ENCODE measurements at places on chromosomes 4 and X.
A peak's percentile ranks its signal among the peaks of the same experiment; 100 is the strongest.

DNA sequence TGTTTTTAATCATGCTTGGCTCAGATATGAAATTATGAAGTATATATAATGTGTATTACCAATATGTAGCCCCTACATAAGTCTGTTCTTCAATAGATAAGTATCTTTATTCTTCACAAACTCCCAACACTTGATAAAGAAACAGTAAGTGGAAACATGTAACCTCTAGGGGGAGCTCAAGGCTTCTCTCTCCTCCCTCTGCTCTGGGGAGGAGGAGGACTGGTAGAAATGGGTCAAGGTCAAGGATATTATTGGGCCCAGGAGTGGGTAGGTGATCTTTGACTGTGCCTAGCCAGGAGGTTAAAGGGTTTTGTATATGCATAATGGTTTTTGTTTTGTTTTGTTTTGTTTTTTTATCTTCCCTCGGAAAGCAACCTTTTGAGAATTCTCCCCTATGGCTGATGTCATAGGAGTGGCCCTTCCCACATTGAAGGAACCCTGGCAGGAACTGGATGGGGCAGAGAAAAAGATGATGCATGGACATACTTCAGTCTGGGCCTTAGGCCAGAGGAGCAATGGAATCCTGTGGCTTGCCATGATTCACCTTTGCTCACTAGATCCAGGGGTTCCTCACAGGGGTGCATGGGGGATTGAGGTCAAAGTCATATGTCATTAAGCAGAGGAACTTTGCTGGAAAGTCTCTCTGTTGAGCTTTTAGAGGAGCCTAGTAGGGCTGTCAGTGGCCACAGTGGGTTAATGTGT is 460.3 kb downstream of the MID1IP1 start:
- peak; percentile 2 for DNase-seq

DNA sequence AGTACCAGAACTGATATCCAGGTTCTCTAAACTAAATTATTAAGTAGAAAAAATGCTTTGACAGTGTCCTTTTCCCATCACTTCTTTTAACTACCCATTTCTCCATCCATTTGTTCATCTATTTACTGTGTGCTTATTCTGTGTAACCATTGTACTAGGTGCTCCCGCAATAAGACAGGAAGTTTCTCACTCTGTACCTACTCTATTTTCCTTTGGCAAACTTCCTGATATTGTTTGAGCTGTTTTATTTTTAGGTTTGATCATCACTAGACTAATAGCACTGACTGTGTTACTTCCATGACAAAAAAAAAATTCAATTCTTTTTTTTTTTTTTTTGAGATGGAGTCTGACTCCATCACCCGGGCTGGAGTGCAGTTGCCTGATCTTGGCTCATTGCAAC is 102.5 kb upstream of the CASK start:
- DNase-seq, result no peak

- DNase-seq, result no peak
Measured at GRCh38 chr4:20046179-20046578, 205.5 kb upstream of the SLIT2 start.

DNA sequence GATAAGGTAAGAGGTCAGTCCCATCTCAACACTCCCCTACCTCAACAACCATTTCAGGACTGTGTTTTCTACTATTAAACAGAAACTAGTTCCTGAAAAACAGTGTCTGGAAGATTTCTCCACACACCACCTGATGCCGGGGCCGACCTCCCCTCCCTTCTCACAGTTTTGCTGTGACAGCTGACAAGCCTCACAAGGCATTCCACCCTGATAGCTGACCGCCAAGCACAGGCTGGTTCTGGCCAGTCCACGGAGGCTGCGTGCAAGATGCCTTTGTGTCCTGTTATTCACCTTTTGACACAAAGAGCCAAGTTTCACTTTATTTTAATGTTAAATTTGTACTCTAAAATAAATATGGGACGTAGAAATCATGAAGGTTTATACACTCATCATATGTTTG is 758.6 kb downstream of the PDHA2 start:
- DNase-seq, result no peak

DNA sequence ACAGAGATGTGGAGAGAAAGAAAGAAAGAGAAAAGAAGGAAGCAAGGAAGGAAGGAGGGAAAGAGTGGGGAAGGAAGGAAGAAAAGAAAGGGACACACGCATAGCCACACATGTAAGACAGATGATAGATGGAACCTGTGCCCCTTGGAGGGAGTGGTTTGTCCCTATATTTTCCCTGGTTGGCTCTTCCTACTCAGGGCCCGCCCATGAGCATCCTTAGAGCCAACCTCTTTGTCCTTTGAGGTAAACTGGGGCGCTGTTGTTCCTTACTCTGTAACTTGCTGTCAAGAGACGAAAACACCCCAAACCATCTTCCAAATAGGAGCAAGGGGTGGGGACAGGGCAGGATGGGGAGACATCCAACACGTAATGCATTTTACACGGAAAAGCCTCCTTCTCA is 220.9 kb downstream of the MAML3 start:
- DNase-seq, result no peak

DNA sequence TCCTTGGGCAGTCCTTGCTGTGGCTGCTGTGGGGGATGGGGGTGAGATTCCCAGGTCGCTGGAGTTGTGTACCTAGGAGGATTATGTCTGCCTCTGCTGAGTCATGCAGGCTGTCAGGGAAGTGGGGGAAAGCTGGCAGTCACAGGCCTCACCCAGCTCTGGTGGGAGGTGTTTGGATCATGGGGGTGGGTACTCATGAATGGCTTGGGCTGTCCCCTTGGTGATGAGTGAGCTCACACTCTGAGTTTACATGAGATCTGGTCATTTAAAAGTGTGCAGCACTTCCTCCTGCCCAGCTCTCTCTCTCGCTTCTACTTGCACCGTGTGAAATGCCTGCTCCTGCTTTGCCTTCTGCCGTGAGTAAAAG is 24.6 kb upstream of the PDLIM3 start:
- DNase-seq, result no peak

DNA sequence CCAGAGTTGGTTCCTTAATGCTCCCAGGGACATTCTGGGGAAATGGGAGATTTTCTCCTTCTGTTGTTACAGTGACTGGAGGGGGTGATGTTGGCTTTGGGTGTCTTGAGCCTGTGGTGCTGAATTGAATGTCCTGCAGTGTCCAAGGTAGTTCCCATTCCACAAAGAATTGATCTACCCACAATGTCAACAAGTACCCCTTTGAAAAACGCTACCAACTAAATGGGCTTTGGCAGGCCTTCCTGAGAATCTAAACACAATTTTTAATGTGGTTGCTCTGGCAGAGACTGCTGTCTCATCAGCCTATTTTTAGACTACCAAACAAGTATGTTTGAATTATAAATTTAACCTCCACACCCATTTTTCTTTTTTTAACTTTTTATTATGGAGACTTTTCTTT is 69.4 kb downstream of the CCKAR start:
- DNase-seq, result no peak

DNA sequence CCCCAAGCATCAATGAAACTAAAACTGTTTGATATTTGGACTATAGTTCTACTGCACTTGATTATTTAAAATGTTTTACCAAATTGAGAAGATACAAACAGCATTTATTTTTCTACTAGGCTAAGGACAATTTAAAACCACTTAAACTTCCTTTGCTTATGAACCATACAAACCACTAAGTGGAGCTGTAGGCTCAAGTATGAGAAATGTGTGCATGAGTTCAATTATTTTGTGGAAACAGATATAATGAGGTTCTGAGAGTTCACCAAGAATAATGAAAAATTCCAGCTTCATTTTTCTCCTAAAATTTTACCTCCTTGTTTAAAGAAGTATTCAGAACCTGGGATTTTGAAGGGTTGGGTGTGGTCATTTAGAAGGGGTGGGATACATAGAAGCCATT is 63.1 kb downstream of the SERPINA7 start:
- no peak for DNase-seq

DNA sequence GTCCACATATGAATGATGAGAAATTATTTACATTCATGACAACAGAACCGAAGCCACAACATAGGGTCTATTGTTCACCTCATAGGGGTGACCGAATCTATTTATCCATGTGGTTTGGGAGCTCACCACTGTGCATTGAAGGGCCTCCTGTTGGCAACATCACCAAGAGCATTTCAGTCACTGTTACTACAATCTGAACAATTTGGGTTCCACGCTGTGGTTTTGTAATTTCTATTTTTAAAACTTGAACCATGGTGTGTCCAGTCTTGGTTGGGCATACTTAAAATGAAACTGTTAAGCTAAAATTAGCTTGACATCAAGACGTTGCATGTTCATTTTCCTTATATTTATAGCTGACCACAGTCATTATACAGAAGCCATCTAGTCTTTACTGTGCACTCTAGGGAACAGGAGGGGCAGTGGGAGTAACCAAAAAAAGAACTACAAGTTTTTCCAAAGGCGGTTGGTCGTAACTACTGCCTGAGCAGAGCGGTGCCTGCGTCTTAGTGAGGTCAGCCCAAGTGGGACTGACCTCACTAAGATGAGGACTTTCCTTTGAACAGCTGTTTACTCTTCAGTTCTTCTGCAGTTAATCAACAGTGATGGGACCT is 192.1 kb downstream of the SPRY1 start:
- DNase-seq, result no peak
